LHCN-M2 (cell line): ENCODE measurements at places on chromosomes 11 and 22. TPM values are rescaled to one million over a fixed set of nuclear protein-coding genes. Genes with fewer than 3 reads are reported as not detected.
A peak's percentile ranks its signal among the peaks of the same experiment; 100 is the strongest.

MS4A1 gene
- not detected in 2 replicates for total RNA-seq

KCNJ4 gene
- total RNA-seq: not detected in 2 replicates

CLDN5 gene
- total RNA-seq: 4.9 and 11.1 TPM in 2 replicates

CREB3L1 gene
- total RNA-seq: 21.0 and 23.9 TPM in 2 replicates

NLRP6 gene
- not detected in 2 replicates for total RNA-seq

SMC1B gene
- not detected in 2 replicates for total RNA-seq

COPB1 gene
- total RNA-seq: 232 and 235 TPM in 2 replicates

UPB1 gene
- total RNA-seq: not detected in 2 replicates

HINFP gene
- 9.0 and 11.1 TPM in 2 replicates for total RNA-seq

ISX gene
- not detected in 2 replicates for total RNA-seq

TMPRSS13 gene
- total RNA-seq: not detected in 2 replicates

OR2AG2 gene
- 0.19 TPM in 1 of 2 replicates, not detected in the other for total RNA-seq

RPS6KA4 gene
- 56.2 and 64.1 TPM in 2 replicates for total RNA-seq

- DNase-seq: no peak
Observed at GRCh38 chr11:96390488-96390792, 627 bp downstream of the JRKL start.

DNA sequence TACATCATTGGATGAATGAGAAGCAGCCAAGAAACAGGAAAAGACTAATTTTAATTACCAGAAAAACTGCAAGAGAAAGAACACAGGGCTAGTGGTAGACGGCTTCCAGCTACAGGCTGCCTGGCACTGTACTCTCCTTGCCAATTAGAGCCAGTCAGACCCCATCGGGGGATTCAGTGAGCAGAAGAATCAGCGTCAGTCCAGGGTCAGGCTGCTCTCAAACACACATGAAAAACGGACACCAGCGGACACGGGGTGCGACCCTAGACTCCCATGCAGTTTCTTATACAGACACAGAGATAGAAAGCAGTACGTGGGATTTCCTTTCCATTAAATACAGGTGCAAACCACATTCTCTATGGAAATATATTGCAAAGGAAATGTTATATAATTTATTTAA, 1.1 kb upstream of the CNTN5 start:
- DNase-seq: no peak

GRCh38 chr22:47276450-47276820, 514.0 kb downstream of the TBC1D22A start:
- no peak for DNase-seq

DNA sequence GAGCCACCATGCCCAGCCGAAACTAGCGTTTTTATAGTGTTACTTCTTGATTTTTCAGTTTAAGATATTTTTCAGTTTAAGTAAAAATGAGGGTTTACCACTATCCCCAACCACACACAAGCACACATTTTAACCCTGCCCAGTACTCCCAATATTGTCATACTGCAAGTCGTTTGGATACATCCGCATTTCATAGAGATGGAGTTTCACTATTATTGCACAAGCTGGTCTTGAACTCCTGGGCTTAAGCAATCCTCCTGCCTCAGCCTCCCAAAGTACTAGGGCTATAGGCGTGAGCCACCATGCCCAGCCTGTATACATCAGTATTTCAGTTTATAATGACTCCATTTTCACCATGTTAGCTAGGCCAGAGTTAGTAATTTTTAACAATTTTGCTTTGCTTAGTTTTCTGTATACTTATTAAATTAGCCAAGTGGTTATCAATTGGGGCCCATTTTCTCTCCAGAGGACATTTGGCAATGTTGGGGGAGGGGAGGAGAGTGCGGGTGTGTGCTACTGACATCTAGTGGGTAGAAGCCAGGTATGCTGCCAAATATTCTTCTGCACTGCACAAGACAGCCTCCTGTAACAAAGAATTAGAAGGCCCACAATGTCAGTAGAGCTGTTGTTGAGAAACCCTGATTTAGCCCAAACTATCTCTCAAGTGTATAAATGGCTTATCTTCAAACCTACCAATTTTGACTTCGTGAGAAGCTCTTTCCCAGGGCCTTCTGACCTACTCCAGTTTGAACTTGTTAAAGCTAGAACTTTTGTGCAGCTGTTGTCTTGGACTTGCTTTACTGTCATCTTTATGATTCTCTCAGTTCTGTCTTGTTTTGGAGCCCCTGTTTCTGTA, 7.3 kb downstream of the USP47 start:
- peak; percentile 78 for DNase-seq

DNA sequence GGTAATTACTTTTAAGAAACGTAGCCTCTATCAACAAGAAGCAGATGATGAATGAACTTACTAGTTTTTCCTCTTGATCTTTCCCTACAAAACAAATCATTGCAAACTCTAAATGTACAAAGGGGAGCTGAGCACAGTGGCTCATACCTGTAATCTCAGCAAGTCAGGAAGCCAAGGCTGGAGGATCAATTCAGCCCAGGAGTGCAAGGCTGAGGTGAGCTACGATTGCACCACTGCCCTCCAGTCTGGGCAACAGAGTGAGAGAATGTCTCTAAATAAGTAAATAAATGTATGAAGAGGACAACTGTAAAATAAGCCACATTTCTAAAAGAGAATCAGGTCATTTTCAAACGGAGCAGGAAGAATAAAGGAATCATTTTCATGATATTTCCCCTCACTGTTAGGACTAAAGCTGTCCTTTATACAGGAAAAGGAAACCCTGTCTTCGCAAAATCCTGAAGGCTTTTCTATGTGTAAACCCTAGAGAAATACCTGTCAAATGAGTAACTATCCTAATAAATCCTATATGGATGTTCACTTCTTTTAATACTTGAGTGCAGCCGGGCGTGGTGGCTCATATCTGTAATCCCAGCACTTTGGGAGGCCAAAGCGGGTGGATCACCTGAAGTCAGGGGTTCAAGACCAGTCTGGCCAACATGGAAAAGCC, 41.2 kb downstream of the RRAS2 start:
- DNase-seq: no peak

DNA sequence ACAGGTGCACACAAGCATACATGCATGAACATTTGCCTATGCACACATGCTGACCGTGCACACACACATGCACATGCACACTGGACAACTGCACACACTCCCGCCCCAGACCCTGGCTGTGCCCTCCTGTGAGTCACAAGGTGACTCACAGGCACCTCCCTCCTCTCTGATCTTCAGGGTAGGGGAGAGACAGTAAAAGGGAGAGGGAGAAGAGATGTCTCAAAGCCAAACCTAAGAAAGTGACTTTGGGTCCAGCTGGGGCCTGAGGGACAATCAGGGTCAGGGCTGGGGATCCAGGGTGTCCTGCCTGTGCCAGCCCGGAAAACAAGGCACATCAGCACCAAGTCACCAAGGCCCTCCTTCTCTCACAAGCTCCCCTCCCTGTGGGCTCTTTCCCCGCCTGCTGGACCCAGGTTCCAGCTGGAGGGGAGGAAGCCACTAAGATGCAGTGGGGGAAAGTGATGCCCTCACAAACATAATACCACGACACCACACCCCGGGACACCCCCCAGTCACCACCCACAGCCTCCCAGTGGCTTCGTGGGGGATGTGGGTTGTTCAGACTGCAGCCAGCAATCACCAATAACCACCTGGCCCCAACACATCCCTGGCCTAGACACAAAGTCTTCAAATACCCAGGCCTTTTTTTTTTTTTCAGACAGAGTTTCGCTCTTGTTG, 39.3 kb downstream of the PDGFB start:
- peak; percentile 87 for DNase-seq

GRCh38 chr11:74710281-74710938, 20.8 kb downstream of the CHRDL2 start:
- no peak for DNase-seq

DNA sequence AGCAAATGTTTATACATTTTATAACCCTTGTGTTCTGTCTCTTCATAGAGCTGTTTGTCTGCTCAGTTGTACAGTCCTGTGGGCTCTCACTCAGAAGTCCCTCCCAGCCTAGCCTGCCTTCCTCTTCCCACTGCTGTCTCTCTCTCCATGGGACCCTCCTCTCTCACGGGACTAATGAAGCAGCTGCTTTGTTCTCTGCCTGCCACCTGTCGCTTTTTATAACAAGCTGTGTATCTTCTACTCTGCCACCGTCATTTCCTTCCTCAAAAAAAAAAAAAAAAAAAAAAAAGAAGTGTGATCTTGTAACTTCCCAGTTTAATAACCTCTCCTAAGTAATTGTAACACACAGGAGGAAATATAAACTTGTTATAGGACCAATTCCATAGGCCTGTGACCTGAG, 92.2 kb upstream of the ALKBH3 start:
- DNase-seq: peak; percentile 94

- DNase-seq: peak; percentile 84
Observed at GRCh38 chr11:128453444-128454336, 133.7 kb downstream of the ETS1 start.

DNA sequence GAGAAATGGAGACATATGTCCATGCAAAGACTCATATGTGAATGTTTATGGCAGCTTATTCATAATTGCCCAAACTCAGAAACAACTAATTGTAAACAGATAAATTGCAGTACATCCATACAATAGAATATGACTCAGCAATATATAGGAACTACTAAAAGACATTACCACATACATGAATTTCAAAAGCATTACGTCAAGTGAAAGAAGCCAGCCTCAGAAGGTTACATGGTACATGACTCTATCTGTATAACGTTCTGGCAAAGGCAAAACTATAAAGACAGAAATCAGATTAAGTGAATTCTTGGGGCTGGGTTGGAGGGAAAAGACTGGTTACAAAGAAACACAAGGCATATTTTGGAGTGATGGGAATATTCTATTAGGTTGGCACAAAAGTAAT, 7.2 kb downstream of the KCTD21 start:
- DNase-seq: no peak

- no peak for DNase-seq
Observed at GRCh38 chr11:104813532-104813931, 84.7 kb downstream of the CASP12 start.

DNA sequence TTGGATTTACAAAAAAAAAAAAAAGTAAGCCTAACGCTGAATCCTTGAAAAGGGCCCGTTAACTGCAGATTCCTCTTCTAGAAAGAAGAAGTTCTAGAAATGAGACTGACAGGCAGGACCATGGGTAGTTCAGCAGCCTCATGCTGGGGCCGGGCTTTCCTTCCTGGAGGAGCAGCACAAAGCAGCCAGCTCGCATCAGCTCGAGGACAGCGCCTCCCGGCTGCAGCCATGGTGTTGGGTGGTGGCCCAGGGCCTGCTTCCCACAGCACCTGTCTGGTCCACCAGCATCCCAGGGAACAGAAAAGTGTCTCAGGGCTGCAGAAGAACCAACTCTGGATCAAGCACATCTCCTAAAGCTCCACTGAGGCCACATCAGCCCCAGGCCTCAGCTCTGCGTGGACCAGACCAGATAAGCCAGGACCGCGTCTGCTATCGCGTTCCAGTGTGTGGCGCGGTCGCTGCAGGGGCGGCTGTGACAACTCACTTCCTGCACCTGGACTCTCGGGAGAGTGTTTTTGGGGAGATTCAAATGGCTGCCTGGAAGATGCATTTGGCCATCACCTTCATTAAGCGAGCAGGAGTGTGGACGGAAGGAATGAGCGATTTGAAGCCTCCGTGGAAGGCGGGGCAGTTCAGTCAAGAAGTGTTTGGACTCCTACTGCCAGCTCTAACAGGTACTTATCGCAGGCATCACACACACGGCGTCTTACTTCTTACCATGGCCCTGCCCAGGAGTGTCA, 53.5 kb downstream of the MYH9 start:
- DNase-seq: no peak

DNA sequence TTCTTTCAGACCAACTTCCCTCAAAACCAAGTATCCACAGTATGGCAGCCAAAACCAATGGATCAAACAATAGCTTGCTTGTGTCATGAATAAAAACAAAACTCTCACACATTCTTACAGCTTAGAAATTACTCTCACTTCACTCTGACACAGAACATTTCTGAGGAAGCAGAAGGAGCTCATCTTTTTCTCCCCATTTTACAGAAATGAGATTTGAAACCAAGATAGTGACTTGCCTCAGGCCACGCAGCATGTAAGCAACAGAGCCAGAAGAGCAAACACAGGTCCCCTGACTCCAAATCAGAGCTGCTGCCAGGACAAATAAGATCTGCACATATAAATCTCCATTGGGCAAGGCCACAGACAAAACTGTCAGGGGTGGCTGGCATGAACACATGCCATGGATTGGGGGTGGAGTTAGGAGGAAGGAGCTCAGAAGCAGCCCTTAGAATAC, 64.8 kb downstream of the RAB30 start:
- DNase-seq: no peak

- DNase-seq: no peak
Observed at GRCh38 chr11:46599340-46600193, 5.7 kb upstream of the AMBRA1 start.

GRCh38 chr11:515131-515530, 8.1 kb upstream of the RNH1 start:
- DNase-seq: no peak

- DNase-seq: peak; percentile 61
Observed at GRCh38 chr11:108983636-108984420, 319.0 kb downstream of the DDX10 start.

DNA sequence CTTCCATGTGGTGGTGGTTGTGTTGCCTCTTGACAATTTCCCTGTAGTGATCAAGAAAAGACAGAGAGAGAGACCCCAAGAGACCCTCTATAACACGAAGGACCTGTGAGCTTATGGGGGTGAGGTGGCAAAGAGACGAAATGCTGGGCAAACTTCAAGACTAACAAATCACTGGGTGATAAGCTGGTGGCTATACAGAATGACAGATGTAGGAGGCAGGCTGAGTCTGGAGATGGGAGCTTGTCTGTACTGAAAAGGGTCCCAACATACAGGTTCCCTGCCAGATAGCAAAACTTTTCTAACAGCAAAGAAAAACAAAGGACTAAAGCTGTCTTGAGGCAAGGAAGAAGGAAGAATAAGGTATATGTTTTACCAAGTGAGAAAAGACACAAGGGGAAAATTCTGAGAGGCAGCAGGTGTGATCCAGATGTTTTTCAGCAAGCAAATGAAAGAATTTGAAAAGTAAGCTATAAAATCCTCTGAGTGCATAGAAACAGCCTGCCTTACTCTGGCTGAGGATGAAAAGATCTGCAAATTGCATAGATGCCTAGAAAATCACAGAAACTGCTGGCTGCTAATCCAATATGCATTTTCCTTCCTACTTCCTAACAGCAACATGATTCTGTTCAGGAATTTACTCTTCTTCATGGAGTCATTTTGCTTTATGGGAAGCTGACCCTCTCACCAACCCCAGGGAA, 21.9 kb upstream of the LYVE1 start:
- DNase-seq: no peak

DNA sequence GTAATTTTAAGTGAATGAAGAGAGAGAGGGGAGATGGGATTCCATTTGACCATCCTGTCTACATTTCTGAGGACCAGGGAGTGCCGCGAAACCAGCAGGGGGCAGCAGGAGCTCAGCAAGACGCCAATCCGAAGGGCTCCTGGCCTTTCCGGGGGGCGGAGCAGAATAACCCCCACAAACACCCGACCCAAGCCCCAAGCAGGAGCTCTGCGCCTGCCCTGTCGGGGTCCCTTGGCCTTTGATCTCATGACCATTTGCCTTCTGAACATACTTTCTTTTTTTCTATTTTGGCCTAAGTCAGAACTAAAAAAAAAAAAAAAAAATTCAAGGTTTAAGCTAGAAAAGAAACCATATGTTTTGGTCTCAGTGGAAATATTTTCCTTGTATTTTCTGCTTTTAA, 21.9 kb upstream of the SCN2B start:
- DNase-seq: peak; percentile 29

- DNase-seq: peak; percentile 63
Observed at GRCh38 chr11:77267962-77268361, 33.5 kb downstream of the GDPD4 start.
